GM13976 (cell line): ENCODE measurements at places on chromosomes 11 and 22.

DNA sequence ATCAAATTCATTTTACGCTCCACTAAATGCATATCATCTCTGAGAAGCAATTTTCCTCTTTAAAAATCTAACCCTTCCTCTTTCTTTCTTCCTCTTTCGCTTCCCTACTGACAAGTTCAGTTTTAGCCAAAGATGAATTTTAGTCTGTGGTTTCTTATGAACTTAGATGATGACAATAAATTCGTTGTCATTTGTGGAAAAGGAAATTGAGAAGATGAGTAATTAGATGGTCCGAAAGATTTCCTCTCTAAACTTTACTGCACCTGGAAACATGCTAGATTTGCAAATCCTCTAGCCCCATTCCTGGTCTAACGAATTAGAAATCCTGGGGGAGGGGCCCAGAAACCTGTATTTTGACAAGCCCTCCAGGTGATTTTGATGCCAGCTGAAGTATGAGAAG is 855.4 kb upstream of the CHORDC1 start:
- DNase-seq, result no peak

DNA sequence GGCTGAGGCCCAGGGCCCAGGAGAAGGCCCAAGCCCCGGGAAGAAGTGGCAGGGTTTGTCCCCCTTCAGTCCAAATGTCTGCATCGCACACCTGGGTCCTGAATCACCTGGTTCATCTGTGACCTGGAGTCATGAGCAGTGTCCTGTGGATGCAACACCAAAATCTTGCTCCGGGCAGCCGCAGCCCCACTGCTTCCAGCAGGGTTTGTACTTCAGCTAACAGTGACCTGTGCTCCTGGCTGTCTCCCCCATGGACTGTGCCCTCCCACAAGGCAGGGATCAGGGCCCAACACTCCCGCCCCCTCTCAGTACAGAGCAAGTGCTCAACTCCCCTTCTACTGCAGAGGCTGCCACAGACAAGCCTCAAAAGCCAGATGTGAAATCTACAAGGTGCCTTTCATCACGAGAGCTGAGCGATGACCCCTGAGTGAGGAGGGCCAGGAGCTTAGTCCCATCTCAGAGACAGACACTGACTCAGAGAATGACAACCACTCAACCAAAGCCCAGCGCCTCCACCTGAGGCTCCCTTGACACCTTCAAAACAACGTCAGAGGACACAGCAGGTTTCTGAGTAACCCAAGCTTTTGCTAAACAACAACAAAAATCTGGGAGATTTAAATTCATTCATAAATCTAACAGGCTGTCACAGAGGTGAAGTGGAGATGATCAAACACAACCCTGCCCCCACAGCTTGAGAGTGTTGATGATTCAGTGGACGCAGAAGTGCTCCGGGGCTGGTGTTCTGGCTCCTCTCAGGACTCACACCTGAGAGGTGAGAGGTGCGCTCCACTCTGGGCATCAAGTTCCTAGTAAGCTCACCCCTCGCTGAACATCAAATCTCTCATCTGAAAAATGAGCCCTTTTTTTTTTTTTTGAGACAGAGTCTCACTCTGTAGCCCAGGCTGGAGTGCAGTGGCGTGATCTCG is 3.4 kb downstream of the KIAA0930 start:
- DNase-seq, result no peak

DNA sequence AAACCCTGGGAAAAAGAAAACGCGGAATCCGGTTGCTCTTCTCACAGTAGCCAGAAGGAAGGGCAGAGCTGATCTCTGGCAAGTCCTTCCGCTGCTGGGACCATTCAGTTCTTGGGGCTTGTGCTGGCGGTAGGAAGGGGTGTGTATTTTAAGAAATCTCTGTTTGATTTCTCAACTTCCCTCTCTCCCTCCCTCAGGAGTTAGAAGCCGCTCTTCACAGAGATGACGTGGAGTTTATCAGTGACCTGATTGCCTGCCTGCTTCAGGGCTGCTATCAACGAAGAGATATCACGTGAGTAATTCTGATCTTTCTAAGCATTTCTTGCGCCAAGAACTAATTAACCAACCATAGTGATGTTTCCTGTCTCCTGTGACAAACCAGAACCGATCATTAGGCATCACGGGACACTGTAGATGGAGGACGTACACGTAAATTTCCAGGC is 85.9 kb upstream of the SLC25A18 start:
- no peak for DNase-seq

DNA sequence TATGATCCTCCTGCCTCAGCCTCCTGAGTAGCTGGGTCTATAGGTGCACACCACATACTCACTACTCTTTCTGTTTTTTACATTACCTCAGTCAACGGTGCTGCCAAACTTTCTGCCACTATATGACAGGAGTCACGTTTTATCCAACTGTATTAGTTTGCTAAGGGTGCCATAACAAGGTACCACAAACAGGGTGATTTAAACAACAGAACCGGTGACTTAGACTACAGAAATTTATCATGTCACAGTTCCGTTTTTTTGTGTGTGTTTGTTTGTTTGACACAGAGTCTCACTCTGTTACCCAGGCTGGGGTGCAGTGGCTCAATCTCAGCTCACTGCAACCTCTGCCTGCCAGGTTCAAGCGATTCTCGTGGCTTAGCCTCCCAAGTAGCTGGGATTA is 6.3 kb upstream of the SWAP70 start:
- no peak for DNase-seq

DNA sequence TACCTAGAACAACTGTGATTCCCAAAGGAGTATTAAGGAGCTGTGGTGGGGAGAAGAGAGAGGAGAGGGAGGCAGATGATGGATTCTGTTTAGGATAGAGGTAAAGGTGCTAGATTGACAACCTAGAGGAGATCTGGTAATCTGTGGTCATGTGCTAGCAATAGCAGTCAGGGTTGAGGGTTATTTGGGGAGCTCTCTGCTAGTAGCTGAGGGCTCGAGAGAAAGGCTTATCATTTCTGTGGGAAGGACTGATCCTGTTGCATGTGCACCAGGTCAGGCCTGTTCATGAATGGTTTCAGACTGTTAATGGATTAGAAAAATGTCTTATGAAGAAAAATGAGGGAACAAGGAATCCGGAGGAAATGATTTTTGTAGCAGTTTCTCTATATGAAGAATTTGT is 63.2 kb downstream of the MTMR3 start:
- no peak for DNase-seq

GRCh38 chr11:41099654-41100053 is 359.8 kb downstream of the LRRC4C start:
- no peak for DNase-seq

- no peak for DNase-seq
Observed at GRCh38 chr11:36065436-36065835, 121.6 kb downstream of the LDLRAD3 start.

DNA sequence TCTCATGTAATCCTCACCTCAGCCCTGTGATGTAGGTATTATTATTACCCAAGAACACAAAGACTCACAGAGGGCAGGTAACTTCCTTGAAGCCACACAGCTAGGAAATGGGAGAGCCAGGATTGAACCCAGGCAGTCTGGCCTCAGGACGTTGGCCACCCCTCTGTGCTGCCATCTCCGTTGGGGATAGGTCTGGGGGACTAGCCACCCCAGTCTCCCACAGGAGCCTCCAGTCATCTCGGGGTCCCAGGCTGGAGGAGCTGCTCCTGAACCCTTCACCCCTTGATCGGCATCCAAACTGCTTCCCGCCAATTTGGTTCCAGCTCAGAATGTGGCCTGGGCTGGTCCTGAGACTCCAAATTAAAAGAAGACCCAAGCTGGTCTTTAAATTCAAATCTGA is 10.4 kb upstream of the TCF20 start:
- peak; percentile 16 for DNase-seq

GRCh38 chr11:107592231-107592590 is 1.3 kb downstream of the ELMOD1 start:
- no peak for DNase-seq
